ENCODE measurements at places on chromosomes 13 and 19. TPM values are rescaled to one million over a fixed set of nuclear protein-coding genes. Genes with fewer than 3 reads are reported as not detected.

GRCh38 chr13:96193728-96194310, 103.9 kb downstream of the HS6ST3 start:
- no peaks in the 10 kb centered on the region for H3K27me3 ChIP-seq
- no peak overlapping the region for H3K27ac ChIP-seq
- DNase-seq = no peak
- H3K4me3 ChIP-seq = no peak overlapping the region

DNA sequence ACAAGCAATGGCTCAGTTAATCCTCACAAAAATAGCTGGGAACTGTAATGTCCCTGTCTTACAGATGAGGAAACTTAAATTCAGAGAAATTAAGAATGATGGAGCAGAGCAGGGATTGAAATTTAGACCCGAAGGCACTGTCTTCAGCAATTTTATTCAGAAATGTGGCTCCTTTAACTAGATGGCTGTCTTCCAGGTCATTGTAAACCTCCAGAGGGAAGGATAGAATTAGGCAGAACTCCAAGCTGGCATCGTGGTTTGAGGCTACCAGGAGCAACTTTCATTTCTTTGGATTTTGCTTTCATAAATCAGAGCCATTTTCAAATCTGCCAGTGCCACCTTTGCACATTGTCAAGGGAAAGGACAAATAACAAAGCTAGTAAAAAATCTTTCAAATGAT, 339.0 kb downstream of the DCT start:
- H3K4me1 ChIP-seq = no peaks in the 10 kb centered on the region
- no peaks in the 10 kb centered on the region for H3K36me3 ChIP-seq
- no peaks in the 10 kb centered on the region for H3K27me3 ChIP-seq
- no peak overlapping the region for H3K4me3 ChIP-seq
- H3K27ac ChIP-seq = no peak overlapping the region

- H3K27ac ChIP-seq = no peak overlapping the region
- H3K4me1 ChIP-seq = no peaks in the 10 kb centered on the region
- H3K36me3 ChIP-seq = no peaks in the 10 kb centered on the region
- DNase-seq = no peak
- no peaks in the 10 kb centered on the region for H3K27me3 ChIP-seq
- H3K4me3 ChIP-seq = no peak overlapping the region
Measured at GRCh38 chr13:84121456-84121855, 239.2 kb upstream of the SLITRK1 start.

BRSK1 gene
- total RNA-seq = 0.77 TPM

LRRC63 gene
- total RNA-seq = not detected
